ENCODE measurements at places on chromosomes 1 and 21.
A peak's percentile ranks its signal among the peaks of the same experiment; 100 is the strongest.

DNA sequence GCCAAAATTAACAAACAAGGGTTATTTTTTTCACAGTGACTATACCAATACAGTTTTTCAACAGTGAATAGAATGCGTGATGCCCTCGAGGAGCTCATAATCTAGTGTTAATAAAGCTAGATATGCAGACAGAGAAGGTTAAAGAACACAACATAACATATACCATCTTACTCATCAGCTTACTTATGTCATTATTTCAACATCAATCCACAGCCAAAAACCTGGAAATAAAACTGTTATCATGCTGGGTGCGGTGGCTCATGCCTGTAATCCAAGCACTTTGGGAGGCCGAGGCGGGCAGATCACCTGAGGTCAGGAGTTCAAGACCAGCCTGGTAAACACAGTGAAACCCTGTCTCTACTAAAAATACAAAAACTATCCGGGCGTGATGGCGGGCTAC, 6.1 kb downstream of the STX6 start:
- DNase-seq: no peak

DNA sequence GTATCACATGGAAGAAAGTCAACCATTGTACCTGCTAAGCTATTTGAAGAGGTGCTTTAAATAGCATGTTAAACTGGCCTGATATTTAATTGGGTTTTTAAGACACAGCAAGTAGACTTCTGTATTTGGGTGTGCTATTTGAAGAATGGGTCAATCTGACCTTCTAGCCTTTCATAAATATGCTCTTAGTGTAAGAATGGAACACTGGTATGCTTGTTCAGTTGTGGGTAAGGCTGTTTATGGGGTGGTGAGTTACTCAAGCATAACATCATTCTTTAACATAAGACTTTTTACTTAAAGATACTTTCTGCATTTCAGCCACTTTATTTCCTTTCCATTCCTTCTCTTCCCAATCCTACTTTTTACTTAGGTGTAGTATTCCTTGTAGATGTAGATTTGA, 21.4 kb downstream of the AHCYL1 start:
- no peak for DNase-seq

DNA sequence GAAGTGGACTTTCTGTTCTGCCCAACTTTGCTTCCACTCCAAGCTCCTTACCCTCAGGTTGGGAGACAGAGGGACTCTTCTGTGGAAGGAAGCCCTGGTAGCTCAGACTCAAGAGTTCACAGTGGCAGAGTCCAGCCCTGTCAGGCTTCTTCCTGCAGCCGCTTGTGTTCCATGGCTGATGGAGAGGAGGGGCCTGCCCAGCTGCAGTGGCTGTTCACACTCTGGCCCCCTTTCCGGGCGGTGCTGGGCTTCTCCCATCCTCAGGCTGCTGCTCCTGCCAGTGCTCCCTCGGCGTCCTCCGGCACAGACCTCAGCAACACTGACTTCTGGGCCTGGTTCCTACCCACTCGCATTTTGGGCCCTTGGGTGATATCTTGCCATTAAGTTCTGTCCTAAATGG, 4.0 kb downstream of the KRTAP10-1 start:
- no peak for DNase-seq

- DNase-seq: no peak
Measured at GRCh38 chr1:19312782-19313635, 883 bp downstream of the SLC66A1 start.

GRCh38 chr1:25484533-25484932, 53.8 kb downstream of the MACO1 start:
- no peak for DNase-seq

- DNase-seq: no peak
Measured at GRCh38 chr1:231163830-231164427, 2.1 kb downstream of the TRIM67 start.

DNA sequence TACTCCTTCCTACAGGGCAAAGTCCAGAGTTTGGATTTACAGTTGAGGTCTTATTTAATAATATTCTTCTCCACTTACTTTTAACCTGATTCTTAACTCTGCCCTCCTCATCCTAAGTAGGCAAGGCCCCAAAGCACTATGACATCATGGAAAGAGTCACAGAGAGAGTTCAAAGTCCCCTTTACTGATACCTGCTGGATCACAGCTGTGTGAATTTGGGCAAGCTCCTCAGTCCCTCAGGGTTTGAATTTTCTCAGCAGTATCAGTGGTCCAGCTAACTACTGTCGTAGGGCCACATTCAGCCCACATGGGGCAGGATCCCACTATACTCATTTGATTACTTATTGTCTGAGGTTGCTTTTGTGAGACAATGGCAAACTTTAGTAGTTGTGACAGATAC, 16.0 kb downstream of the TYW3 start:
- no peak for DNase-seq

DNA sequence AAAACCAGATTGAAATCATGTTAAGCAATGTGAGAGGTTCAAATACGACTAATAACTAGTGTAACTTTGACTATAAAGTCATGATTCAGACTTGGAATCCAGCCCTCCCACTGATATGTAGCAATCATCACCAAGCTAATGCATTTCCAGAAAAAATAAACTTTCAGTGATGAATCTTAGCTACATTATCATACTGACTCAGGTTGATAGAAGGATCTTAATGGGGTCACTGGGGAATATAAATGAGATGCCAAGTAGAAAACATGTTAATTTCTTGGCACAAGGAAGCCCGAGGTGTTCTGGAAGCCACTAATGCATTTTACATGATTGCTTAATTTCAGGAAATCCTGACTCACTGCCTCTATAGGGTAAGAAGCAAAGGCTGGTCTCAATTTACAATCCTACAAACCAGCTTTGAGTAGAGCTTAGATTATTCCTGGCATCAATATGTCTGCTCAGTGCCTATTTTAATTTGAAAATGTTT, 67.7 kb downstream of the SELENOF start:
- DNase-seq: no peak

DNA sequence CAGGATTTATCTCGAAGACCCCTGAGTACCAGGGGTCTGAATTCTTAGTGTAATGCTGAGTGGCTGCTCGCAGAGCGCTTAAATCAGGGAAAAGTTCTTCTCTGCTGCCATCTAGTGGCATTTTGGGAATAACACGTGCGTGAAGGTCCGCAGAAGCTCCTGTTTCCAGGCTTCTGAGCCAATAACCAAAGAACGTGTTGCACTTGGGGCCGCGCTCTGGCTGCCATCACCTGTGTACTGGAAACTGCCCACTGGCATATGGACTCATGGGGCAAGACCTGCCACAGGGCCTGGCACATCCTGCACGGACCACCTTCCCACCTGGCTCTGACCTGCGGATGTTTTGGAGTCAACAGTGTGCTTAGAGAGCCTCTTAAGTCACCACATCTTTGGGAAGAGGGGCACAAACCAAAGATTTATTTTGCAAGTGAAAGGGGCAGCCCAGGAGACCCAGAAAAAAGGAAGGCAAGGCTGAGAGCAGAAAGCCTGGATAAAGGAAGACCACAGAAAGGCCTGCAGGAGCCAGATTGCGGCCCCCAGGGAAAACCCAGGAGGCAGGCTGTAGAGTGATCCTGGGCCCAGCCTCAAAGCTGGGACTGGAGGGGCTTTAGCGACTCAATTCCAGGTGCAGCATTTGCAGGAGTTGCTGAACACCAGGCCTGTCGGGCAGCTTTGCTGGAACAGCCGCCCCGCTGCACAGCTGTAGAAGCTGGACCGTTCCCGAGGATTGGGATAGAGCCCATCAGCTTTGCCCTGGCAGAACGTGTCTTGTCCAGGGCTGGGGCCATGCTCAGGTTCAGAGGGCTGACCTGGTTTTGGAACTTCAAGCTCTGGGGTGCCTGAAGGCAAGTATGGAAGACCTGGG, 13.0 kb downstream of the CHIT1 start:
- DNase-seq: peak; percentile 85

GRCh38 chr1:24644100-24644384, 940 bp downstream of the SRRM1 start:
- DNase-seq: peak; percentile 38

- DNase-seq: no peak
Measured at GRCh38 chr1:192545896-192546521, 29.6 kb upstream of the RGS1 start.

DNA sequence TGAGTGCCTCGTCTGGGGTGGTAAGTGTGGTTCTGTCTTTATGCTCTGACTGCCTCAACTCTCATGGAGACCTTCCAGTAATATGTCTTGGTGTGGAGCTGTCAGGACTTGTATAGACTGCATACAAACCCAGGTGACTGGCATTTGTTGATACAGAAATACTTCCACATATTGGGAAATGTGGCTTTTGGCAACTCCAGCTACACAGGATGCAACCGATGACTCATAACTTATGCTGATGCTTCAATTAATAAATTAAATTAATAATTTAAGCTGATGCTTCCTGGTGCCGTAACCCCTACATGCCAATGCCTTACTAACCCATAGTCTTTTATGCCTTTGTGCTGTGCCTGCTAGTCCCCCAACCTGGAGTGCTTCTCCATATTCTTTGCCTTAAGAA, 72.3 kb upstream of the ARTN start:
- DNase-seq: no peak

DNA sequence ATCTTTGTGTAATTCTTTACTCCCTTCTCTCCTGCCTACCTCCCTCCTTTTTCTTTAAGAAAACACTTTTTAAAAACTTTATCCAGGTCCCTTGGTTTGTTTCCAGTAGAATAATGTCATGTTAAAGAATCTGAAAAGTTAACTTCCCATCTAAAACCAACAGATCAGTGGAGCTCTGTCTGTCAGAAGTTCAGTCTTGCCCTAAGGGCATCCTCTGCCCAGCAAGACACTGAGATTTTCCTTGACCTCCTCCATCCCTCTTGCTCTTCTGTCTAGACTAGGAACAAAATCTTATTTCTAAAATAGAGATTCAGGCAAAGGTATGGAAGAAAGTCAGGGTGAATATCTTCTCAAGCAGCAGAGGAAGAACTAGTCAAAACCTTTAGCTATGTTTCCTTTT, 5.7 kb upstream of the GNL2 start:
- DNase-seq: no peak

DNA sequence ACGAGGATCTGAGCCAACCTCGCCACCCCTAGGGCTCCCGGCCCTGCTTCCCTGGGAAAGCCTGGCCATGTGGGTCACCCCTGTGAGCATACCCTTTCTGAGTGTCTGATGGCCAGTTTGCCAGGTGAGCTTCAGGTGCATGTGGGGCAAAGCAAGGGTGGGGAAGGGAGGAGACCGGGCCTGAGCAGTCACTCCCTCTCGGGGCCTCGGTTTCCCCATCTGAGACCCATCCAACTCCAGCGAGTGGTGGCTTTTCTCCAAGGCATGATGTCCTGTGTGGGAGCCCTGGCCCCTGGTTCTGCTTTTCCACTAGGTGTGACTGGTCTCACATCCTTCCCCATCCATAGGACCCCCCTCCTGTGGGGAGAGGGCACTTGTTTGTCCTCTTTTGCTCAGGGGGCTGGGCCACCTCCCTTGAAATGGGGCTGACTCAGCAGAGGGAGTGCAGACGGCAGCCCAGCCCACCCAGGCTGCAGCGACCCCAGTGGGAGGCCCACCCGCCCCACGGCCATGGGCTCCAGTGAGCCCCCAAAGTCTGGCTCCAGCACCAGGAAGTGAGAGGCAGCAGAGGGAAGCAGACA, 1.7 kb upstream of the WNT9A start:
- DNase-seq: no peak

DNA sequence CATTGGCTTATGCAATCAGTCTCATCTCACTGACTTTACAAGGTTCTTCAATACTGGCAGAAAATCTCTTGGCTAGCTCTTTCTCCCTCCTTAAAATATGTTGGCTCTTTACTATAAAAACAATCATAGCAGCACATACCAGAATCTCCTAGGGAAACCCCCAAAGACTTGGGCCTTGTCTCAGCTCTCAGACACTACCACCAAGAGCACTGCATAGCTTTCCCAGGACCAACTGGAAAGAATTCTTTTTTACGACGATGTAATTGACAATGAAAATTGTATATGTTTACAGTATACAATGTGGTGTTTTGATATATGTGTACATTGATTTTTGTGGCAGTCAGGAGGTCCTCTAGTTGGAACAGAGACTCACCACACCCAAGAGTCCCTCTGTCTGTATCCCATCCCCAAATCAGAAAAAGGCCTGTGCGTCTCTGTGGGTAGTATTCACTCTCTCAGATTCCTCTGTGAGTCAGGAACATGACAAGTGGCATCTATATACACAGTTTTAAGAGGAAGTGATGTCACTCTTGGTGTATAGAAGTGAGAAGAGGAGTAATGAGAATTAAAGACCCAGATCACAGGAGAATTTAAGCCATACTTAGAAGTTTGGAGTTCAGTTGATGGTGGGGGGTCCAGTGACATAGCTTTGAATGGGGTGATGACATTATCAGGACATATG, 21.1 kb downstream of the SMAP2 start:
- no peak for DNase-seq

DNA sequence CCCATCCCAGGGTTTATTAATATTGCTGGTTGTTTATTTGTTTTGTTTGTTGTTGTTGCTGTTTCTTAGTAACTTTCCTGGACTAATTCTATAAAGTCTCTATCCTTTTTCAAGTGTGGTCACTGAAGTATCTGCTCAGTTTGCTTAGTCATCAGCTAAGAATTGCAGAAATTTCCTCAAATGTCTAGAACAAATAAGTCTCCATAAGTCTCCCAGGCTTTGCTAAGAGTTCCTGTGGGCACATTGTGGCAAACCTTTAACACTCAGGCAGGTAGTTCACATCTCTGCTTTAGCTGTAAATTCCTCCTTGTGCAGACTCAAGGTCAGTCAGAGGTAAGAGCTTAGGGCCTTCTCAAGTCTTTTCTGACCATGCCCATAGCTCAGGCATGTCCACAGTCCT, 38.9 kb upstream of the C1orf185 start:
- DNase-seq: no peak

GRCh38 chr21:15273244-15273643, 208.4 kb upstream of the NRIP1 start:
- DNase-seq: no peak

- no peak for DNase-seq
Measured at GRCh38 chr1:205532996-205533735, 28.7 kb downstream of the CDK18 start.

- no peak for DNase-seq
Measured at GRCh38 chr21:45990741-45991605, 9.4 kb downstream of the COL6A1 start.

GRCh38 chr1:46784666-46785065, 14.2 kb upstream of the CYP4B1 start:
- peak; percentile 39 for DNase-seq

DNA sequence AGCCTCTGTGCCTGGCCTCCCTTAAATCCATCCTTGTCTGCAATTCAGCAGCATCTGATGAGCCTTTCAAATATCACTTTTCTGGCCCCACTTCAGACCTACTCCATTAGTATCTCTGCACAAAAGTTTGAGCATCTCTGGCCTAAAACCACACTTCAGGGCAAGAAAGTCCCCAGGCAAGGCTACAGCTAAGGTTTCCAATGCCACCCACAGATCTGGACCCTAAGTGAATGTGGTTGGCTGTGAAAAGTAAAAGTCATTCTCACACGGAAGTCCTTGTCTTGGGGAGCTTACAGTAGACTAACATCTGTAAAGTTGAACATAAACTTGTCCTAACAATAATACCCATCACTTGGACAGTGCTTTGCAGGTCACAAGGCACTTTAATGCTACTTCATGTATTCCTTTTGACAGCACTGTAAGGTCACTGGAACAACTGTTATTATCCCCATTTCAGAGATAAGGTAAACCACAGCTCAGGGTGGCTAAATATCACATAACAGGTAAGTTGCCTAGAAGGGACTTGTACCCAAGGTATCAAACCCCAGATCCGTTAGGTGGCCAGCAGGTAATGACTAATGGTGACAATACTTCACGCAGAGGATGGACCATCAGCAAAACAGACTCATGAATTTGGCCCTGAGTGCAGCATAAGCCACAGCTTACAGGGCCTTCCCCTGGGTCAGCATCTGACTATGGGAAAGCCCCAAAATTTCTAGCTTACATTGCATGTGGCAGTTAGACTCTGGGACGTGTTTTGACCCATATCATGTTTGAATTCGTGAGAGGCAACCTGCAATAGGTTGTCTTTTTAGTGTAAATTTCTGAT, 356.0 kb downstream of the HHAT start:
- no peak for DNase-seq
